ENCODE measurements at places on chromosomes 16 and 17.

GRCh38 chr16:2429771-2430663 is 770 bp downstream of the CCNF start:
- no peak for DNase-seq

DNA sequence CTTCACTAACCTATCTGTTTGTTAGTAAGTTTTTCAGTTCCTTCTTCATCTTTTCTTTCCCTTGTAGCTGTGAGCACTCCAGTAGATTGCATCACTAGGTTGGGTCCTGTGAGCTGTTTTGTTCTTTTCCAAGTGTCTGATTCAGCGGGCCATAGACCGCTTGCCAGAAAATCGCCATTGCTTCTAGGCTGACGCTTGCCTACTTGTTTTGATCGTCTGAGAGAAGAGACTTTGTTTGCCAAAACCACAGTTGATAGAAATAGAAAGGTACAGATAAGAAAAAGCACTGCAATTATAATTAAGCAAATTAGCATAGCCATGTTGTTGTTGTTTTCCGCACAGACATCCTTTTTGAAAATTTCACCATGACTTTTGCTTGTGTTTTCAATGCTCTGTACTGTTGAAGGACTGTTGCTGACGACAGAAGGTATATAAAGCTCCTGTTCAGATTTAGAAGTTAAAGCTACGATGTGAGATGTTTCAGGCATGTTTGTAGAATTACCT is 3.1 kb downstream of the EVI2A start:
- no peak for DNase-seq

DNA sequence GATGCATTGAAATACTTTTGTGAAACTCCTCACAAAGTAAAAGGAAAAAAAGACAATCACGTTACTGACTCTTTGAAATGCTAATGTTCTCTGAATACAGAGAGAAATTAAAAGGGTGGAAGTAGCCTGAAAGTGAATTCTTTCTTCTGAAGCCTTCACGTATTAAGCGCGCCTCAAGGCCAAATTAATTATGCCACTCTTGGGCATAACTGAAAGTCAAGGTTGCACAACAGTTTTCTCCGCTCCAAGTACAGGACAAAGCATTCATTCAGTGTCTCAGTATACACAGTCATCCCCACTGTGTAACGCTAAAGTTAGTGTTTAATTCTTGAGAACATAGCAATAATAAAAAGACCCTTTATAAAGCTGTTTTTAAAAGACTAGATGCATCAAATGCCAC is 21.5 kb downstream of the PARN start:
- DNase-seq = no peak

GRCh38 chr16:86016201-86016965 is 117.4 kb downstream of the IRF8 start:
- no peak for DNase-seq

- no peak for DNase-seq
These were observed at the start of gene ATP2A3 for GRCh38 chr17:3964203-3965117. Gene ATP2A3, minus strand, starts transcription at chr17:3964437. Its CDS starts 146 bp downstream, at chr17:3964291.

Data from omental fat pad (tissue), 4 donors.